ENCODE measurements at places on chromosomes 11 and 22. TPM values are rescaled to one million over a fixed set of nuclear protein-coding genes. Genes with fewer than 3 reads are reported as not detected.

TYR gene
- not detected for total RNA-seq

TRIM6 gene
- 4.6 TPM for total RNA-seq

TSPAN18 gene
- not detected for total RNA-seq

OR2AT4 gene
- not detected for total RNA-seq

SMC1B gene
- not detected for total RNA-seq

ZNF214 gene
- 6.7 TPM for total RNA-seq

MRGPRF gene
- 29.9 TPM for total RNA-seq

DERL3 gene
- total RNA-seq: 0.14 TPM

MMP13 gene
- not detected for total RNA-seq

BIRC3 gene
- 0.46 TPM for total RNA-seq

APBB1 gene
- 45.8 TPM for total RNA-seq

CNTN5 gene
- total RNA-seq: not detected

SLC35F2 gene
- total RNA-seq: 8.0 TPM

OR4A16 gene
- not detected for total RNA-seq

ZP1 gene
- 0.55 TPM for total RNA-seq

MS4A6E gene
- total RNA-seq: not detected

FAR1 gene
- total RNA-seq: 37.8 TPM

LRRN4CL gene
- 11.7 TPM for total RNA-seq

ALDH3B2 gene
- not detected for total RNA-seq

SYTL2 gene
- total RNA-seq: 29.2 TPM

POU2AF3 gene
- 0.14 TPM for total RNA-seq

OR52M1 gene
- total RNA-seq: not detected

CABP7 gene
- total RNA-seq: not detected

MYO7A gene
- total RNA-seq: 0.09 TPM

C11orf52 gene
- not detected for total RNA-seq

BACE1-AS gene
- 1.9 TPM for total RNA-seq

OMP gene
- total RNA-seq: 0.43 TPM

PKNOX2 gene
- total RNA-seq: 0.92 TPM

CNGA4 gene
- total RNA-seq: 0.09 TPM

MS4A3 gene
- total RNA-seq: not detected

Measured in smooth muscle cell of bladder (primary cell).